ENCODE measurements at places on chromosomes 1 and 21.

GRCh38 chr1:93695411-93696005 lies 13.9 kb upstream of the BCAR3 start:
- no peak for DNase-seq

DNA sequence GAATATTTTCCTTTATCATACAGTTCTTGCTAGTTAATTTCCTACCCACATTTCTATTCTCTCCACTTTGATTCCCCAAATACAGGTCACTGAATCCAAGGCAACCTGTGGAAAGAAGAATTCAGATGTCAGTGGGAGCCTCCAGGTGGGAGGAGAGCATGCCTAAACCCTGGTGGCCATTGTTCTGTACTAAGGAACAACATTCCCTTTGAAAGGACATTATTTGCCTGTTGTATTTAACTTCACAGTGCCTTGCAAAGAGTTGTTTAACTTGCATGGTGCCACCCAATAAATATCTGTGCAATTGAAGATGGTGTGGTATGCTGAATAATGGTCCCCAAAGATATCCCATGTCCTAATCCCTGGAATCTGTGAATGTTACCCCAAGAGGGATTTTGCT lies 21.3 kb downstream of the NPHS2 start:
- no peak for DNase-seq

- no peak for DNase-seq
Observed at GRCh38 chr1:89487972-89488371, 36.7 kb upstream of the LRRC8B start.

GRCh38 chr1:204166219-204166618 lies at the start of gene REN:
Gene REN (minus strand): TSS chr1:204166337. CDS start chr1:204166293, 44 bp downstream.
- no peak for DNase-seq

DNA sequence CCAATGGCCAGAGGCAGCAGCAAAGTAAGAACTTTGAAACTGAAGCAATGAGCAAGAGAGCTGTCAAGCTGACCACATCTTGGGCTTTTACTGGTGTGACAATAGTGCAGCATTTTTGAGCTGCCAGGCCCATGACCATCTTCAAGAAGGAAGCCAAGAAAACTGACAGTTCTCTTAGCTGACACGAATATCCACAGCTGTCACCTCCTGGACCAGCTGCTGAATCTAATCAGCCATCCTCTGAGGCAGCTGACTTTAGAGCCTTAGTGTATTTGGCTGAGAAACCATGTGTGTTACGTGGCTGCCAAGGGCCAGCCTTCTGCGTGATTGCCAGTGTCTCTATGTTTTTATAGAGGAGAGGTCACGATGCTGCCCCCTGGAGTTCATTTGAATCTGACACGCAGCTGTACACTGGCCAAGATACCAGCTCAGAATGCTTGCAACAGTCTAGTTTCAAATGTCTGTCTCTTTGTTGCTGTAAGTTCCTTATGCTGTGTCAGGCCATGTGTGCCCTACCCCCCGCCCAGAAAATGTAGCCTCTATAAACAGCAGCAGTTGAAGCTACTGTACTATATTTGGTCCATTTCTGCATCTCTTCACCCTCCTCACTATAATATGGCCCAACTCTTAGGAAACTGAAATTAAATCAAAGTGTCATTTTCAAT lies 39.7 kb downstream of the PALMD start:
- DNase-seq, result peak; percentile 70

DNA sequence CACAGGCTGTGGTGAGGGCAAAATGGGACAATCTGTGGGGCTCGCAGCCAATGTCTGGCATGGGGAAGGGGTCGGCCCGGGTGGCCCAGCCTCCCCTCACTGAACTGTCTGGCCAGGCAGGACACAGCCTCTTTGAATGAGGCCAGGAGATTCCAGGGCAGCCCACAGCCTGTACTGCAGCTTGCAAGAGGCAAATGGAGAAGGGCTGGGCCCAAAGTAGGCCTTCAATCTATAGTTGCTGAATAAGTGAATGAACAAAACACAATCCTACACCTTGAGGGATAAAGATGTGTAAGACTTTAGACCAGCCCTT lies 23.2 kb downstream of the SLC27A3 start:
- no peak for DNase-seq

GRCh38 chr21:25639551-25640201 lies 618 bp downstream of the JAM2 start:
- DNase-seq, result peak; percentile 73

- DNase-seq, result no peak
Observed at GRCh38 chr1:98210064-98210463, 289.2 kb upstream of the DPYD start.

- no peak for DNase-seq
Observed at GRCh38 chr1:14919751-14920150, 233.8 kb upstream of the TMEM51 start.

GRCh38 chr21:19553919-19554615 lies 1150.5 kb upstream of the TMPRSS15 start:
- DNase-seq, result no peak

- DNase-seq, result no peak
Observed at GRCh38 chr21:46180079-46180722, 4.1 kb downstream of the SPATC1L start.

DNA sequence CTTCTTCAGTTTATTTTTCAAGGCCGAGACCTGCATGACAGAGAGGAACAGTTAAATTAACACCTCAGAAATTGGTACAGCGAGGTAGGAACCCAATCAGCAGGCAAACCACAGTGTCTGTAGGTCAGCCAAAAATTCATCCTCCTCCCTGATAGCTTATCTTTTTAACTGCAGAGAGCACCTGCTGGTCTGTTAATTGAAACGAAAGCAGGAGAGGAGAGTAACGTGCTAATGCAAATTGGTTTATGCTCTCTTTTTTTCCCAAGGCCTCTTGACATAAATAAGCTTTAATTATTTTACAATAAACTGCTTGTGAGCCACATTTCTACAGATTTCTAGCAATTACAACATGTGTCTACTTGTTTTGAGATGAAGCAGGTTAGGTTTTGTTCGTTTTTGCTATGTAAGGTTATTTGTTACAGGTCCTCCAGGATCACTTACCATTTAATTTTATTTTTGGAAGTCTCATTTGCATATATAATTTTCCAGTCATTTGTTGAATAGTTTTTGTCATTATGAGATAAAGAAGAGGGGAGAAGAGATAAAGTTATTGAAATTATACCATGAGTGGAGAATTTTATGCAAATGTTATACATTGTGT lies 179.9 kb downstream of the DENND1B start:
- no peak for DNase-seq

DNA sequence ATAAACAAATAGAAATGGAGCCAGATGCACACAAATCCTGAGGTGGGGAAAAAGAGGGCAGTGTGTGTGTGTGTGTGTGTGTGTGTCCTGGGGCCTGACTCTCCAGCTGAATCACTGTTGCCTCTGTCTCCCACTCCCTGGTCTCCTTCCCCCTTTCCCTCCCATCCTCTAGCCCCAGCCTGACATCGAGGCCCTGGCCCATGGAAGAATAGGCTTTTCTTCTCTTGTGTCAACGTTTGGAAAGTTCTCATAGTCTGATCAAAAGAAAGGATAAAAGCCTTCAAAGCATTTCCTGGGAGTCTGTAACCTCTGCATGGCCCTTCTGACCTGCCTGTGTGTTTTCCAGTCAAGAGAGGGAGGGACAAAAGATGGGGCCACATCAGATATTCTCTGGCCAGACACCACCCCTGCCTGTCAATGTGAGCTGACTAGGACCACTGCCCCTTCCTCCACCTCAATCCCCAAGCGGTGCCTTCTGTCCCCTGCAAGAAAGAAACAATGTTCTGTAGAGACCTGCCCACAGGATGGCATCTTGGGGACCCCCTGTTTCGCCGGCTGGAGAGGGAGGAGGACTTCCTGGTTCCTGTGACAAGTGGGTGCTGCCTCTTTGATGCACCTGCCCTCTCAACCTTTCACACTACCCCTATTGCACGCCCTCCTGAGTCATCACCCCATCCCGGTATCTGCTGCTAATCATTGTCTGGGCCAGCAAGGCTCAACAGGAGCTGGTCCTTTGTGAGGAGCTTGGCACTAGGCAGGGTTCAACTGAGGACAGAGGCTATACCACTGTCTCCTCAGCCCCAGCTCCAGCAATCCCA lies 16.2 kb downstream of the KCNJ10 start:
- no peak for DNase-seq

DNA sequence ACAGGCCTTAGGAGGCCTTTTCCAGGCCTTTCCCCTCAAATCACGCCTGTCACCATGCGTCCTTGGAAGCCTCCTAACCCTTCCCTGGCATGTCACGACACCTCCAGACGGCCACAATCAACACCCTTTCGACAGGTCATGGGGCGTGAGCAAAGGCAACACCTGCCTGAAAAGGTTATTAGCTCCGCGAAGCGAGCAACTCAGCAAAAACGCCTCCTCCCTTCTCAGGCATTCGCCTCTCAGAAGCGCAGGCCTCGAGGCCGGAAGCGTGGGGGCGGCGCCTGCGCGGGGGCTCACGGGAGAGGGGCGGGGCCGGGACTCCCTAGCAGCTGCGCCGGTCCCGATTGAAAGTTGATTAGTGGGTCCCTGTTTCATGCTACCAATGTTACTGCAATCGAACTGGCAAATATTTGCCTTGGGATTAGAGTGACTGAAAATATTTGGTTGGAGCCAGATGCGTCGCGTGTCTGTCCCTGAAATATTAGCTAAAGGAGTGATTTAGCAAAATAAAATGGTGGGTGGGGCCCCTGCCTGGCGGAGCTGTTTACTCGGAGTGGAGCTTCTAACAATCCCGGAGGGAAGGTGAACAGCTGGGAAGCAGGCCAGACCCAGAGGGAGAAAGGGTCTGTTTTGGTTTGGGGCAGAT lies 44.9 kb downstream of the GFI1 start:
- DNase-seq, result no peak

DNA sequence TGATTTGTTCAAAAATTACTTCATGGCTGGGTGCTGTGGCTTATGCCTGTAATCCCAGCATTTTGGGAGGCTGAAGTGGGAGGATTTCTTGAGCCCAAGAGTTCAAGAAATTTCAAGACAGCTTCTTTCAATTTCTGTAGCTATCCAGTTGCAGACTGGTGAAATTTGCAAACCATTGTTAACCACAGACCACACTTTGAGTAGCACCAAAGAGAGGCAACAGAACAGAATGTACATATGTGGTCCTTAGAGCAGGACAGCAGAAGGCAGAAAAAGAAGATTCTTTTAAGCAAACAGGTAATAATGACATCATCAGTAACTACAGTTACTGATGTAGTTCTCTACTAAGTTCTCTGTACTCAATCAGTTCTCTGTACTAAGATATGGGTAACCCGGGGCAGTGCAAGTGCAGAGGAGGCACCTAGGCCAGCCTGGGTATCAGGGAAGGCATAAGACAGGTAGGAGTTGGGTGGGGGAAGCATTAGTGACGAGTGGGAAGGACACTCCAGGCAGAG lies 5.5 kb upstream of the KLF17 start:
- DNase-seq, result no peak

DNA sequence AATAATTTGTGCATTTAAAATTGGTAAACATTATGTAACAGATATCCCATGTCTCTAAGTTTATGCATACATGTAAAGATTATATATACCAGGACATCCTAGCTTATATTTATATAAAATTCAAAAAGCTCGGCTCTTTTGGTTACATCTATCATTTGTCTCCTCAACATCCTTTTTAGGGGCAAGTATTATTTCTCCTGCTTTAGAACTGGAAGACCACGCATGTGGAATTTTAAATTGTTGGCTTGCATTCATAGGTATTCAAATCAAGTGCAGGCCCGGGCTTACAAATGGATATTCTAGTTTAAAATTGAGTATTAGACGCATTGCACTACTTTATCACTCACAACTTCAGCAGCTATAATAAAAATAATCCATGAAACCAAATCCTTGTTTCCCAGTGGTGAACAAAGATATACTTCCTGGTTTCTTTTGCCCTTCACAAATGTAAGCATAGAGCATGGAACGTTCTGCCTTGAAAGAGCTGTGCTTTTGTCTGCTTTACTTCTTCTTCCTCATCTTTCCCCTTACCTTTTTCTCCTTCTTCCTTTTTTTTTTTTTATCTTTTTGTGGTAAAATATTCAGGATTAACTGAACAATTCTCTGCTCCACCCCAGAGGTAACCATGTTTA lies 57.1 kb downstream of the DDAH1 start:
- no peak for DNase-seq

DNA sequence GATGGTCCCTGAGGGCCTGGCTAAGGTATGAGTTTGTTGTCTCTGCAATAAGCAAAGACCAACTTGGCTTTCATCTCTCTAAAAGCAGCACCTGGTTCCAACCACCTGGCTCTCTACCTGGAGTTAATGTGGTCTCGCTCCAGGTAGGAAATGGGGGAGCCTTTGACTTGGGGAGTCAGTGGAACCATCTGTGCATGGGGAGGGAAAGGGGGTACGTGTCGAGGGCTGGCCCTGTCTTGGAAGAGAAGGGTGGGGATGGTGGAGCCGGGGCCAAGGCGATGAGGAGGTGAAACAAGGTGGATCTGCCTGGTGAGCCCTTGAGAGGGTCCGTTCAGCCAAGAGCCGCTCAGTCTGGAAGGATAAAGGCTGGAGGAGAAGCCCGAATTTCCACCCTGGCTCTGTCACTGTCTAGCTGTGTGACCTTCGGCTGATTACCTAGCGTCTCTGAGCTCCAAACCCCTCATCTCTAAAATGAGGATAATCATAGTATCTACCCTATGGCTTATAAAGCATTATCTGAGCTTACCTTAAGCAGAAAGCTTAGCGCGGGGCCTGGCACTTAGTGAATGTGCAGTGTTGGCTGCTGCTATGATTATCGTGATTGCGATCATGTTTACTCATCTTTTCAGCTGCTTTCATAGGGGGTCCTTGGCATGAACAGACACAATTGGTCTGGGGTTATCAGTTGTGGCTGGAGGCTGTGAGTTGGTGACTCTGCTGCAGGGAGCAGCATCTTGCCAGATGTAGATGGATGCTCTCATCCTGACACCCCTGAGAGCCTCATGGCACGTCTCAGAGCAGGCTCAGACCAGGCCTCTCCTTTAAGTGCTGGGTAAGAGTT lies 78.7 kb downstream of the ACTL8 start:
- no peak for DNase-seq

DNA sequence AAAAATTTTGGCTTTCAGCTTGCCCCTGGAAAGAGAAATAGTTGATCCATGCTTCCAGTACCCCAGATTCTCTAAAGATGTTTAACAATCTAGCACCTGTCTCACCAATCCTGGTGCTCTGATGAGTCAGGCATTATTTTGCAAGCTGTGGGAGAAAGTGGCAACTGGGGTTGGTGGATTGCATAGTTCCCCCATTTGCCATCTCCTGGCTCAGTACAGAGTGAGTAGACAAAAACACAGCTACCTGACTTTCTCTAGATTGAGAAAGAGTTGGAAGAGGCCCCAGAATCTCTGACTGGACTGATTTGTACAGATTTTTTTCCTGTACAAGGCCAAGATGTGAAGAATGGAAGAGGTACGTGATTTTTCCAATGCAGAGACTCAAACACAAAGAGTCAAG lies 75.1 kb upstream of the NEGR1 start:
- DNase-seq, result no peak

- DNase-seq, result no peak
Observed at GRCh38 chr1:220544901-220545303, 17.0 kb downstream of the MARK1 start.

DNA sequence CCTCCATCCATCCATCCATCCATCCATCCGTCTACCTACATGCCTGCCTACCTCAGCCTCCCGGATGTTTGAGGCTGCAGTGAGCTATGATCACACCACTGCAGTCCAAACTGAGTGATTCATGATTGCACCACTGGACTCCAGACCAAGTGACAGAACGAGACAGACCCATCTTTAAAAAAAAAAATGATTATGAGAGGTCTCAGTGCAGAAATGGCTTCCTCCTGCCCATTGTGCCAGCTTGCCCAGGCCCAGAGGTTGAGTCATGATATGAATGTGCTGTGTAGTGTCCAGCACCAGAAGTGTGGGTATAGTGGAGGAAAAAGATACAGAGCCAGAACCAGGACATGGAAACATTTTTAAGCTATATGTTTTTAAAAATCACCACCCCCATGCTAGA lies 149.9 kb downstream of the KIF26B start:
- DNase-seq, result no peak
